ENCODE measurements at places on chromosomes 3 and 15.

GRCh38 chr15:71050461-71050860, 64.8 kb upstream of the THSD4 start:
- DNase-seq, result no peak

- DNase-seq, result no peak
Observed at GRCh38 chr3:192024751-192025150, 563.8 kb downstream of the PYDC2 start.

DNA sequence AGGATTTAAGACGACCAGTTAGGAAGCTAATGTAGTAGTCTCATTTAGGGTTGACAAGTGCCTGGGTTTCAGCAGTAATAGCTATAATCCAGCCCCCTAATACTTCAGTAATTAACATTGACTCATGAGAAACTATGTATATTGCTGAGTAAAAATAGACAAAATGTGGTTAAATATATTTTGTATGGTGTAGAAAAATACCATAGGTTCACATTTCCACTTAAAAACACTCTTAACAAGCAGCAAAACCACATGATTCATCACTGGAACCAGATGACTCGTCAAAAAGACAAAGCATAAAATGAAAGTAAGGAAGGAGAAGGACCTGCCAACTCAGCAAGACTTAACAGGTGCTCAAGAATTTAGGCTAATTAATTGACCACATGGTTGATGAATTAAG, 288.9 kb downstream of the EFHB start:
- DNase-seq, result no peak

DNA sequence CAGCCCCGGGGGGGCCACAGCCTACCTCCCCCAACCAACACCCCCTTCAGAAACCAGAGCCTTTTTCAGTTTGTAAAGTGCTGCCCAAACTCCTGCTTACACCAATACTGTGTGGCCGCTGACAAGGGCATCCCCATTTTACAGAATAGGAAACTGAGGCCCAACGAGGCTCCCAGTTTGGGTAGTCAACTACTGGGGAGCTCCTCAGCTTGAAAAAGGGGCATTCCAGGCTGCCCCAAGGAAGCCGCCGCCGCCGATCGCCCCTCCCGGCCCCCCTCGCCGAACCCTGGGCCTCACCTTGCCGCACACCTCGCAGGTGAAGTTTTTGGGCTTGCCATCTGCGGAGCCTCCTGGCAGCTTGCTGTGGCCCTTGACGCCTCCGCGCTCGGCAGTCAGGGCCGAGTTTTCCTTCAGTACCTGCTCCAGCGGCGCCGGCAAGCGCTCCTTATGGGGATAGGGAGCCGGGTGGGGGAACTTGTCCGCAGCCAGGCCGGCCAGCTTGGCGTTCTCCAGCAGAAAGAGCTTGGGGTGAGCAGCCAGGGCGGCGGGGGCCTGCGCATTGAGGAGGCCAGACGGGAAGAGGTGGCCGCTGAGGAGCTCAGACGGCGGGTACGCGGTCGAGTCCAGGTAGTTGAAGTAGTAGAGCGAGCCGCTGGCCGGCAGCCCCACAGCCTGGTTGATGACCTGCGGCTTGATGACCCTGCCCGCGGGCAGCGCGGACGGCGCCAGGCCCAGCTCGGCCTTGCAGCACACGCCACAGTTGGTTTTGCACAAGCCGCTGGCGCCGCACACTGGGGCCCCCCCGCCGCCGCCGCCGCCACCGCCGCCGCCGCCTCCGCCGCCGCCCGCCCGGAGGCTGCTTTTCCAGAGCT, 1.4 kb downstream of the FEZF2 start:
- no peak for DNase-seq

DNA sequence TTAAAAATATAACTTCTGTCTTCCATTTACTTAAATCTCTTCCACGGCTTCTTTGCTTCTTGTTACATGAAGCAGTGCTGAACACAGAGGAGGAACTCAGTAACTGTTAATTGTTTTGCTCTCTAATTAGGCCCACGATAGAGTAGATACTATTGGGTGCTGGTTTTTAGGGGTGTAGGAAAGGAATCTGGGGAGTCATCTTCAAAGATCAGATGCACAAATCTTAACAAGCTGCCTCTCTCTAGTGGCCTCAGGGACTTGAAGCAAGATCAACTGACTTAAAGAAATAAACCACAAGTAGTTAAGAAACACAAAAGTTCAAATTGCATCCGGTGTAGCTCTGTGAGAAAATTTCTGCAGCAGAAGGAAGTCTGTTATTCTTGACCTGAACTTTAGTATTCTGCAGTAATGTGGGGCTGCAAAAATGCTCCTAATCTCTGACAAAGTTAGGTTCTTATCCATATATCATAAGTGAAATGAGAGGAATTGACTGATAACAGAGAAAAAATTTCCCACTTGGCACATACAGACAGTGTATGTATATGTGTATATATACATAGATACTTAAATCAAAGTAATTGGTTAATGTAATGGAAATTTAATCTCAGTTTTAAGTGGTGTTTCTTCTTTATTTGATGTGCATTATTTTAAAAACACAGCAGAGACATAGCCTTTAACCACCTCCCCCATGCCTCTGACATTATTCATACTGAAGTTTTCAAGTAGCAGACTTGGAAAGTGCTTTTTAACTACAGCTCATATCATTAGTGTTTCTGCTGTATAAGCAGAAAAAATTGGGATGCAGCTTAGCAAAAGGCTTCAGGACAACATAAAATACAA, 51.8 kb downstream of the CHST2 start:
- peak; percentile 72 for DNase-seq

GRCh38 chr3:32922078-32922477, 29.4 kb upstream of the CCR4 start:
- no peak for DNase-seq

- DNase-seq, result no peak
Observed at GRCh38 chr15:74414603-74415338, 19.0 kb downstream of the SEMA7A start.

Measured in fibroblast of pulmonary artery (primary cell).